ENCODE measurements at places on chromosomes 2 and 18.

DNA sequence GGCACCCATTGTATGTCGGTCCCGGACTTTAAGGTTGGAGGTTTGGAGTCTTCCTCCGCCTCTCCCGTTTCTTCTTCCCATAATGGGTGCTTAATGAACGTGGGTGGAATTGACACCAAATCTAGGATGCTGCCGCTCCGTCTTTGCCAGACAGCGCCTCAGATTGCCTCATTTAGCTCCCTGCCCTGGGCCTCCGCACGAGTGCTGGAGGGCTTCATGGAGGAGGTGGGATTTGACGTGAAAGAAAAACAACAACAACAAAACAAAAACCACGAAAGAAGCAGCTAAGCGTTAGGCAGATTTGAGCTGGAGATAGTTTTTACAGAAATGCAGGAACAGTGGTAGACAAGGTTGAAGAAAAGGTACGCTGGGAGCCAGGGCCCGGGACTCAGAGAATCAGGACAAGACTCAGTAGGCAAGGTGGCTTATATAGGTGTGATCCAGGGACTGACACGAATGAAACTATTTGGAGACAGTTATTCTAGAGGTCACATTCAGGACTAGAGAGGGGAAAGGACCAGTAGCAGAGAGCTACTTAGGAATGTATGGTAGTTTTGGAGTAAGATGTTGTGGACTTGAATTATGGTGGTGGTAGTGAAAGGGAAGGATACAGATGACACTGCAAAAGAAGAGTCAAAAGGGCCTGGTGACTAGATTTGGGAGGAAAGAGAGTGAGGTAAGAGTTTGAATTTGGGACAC is 605 bp downstream of the ZNF2 start:
- no peak for DNase-seq

- DNase-seq, result no peak
Measured at GRCh38 chr18:22091341-22091740, 78.0 kb upstream of the GATA6 start.

DNA sequence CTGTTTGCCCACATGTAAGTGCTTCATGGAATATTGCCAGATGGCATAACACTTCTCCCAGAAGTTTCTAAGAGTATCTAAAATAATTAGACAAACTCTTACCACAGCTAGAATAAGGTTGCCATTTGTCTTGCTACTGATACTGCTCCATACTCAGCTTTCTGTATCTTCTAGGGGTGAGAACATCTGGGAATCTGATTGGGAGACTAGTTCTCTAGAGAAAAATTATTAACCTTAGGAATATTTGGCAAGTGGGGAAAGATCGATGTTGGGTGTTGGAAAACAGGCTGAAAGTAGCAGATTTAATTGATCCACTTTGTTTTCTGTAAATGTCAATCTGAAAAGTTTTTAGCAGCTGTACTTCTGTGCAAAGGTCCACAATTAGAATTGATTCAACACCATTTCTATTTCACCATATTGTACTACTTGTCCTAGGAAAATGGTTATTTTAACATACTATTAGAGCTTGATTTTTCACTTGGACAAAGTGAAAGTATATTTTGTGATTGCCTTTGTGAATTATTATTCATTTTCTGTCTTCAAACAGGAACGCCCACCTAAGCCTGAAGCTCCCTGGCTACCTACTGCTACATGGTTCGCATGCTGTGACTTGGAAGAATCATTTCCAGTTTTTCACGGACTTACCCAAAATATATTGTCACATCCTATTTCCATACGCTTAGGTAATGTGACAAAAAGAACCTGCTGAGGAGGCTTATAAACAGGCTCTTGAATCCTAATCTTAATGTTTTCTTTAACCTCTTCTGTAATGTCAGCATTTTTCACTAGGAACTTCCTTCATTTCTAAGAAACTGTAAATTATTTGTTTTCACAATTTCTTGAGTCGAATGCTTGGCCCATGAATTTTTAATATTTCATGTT is 147.7 kb downstream of the TRABD2A start:
- no peak for DNase-seq

DNA sequence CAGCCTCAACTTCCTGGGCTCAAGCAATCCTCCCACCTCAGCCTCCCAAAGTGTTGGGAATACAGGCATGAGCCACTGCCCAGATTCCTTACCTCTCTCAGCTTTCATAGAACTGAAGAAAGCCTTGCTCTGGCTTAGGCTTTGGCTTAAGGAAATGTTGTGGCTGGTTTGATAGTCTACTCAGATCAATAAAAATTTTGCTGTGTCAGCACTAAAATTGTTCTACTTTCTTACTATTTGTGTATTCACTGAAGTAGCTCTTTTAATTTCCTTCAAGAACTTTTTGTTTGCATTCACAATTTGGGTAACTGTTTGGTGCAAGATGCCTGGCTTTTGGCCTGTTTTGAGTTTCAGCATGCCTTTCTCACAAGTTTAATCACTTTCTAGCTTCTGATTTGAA is 634.0 kb upstream of the FSHR start:
- DNase-seq, result no peak

DNA sequence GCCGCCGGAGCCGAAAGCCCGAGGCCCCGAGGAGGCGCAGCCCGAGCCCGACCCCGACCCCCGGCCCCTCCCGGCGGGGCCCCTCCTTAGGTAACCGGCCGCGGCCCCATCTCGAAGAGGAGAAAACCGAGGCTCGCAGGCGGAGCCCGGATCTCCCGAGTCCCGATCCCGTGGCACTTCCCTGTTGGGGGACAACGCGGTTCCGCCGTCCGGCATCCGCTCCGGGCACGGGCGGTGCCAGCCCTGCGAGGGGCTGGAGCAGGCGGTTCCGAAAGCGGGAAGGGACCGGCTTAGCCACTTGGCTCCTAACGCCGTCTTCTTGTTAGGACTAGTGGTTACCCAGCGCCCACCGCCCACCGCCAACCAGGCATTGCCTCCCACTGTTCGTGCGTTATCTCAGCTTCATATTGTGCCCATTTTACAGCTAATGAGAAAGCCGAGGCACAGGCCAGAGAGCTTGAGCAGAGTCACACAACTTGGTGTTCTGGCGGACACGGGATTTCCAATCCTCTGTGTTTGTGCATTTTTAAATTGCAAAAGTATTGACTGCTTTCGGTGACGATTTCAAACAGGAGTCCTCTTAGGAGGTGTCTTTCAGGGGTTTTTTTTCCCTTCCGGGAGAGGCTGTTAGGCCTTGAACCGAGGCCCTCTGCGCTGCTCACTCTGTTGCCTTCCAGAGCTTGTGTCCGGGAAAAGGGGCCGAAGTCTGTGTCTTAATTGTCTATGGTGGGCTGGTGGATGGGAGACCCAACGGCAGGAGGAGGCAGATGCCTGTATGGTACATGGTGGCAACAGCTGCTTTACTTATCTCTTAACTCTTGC is 562 bp downstream of the CENPA start:
- DNase-seq, result no peak

GRCh38 chr2:145741636-145742035 is 1221.7 kb upstream of the ZEB2 start:
- DNase-seq, result no peak

GRCh38 chr2:191927319-191927867 is 80.5 kb upstream of the CAVIN2 start:
- no peak for DNase-seq

DNA sequence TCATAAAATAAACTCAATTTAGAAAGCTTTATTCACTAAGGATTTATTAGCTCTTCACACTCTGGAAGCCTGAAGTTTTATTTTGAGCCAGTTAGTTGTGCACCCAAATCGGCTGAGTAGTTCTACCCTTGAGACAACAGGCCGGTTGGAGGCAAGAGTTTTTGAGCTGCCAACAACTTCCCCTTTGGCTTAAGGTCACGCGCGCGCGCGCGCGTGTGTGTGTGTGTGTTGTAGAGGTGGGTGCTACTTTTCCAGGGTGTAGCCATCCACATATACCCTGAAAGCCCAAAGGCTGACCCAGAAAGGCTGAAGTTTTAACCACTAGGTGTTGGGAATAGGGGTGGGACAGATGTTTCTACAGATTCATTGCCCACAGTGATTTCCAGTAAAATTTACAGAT is 150.2 kb upstream of the LHCGR start:
- no peak for DNase-seq

GRCh38 chr2:223647258-223647952 is 45.2 kb upstream of the SCG2 start:
- DNase-seq, result no peak

DNA sequence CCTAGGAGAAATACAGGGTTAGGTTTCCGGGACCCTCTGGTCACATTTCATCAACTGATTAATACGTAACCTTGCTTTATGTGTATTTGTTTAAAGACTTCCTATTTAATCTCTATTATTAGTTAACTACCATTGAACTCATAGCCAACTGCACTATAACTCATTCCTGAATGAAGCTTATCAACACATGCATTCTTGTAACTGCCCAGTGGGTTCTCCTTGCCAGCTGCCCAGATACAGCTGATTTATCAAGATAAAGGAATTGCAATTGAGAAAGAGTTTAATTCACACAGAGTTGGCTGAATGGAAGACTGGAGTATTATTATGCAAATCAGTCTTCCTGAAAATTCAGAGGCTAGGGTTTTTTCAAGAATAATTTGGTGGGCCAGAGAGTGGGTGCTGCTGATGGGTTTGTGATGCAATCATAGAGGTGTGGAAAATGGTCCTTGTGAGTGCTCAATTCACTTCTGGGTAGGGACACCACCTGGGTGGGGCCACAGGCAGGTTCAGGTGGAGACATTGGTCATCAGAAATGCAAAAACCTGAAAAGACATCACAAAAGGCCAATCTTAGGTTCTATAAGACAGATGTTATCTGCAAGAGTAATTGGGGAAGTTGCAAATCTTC is 21.1 kb upstream of the NOSTRIN start:
- DNase-seq, result no peak

DNA sequence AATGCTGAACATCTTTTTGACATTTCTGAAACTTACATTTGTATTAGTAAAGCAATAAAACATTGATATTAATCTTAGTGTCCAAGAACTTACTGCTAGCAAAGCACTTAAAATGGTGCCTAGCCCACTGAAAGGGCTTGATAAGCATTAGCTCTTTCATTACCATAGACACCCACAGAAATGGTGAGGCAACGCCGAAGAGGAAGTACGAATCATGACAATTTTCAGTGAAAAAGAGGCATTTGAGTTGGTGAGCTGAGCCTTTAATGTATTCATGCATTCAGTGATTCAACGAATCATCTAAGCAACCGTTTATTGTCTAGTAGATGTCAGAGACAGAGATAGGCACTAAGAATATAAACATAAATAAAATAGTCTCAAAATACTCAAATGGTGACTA is 101.1 kb downstream of the PIGN start:
- DNase-seq, result no peak

DNA sequence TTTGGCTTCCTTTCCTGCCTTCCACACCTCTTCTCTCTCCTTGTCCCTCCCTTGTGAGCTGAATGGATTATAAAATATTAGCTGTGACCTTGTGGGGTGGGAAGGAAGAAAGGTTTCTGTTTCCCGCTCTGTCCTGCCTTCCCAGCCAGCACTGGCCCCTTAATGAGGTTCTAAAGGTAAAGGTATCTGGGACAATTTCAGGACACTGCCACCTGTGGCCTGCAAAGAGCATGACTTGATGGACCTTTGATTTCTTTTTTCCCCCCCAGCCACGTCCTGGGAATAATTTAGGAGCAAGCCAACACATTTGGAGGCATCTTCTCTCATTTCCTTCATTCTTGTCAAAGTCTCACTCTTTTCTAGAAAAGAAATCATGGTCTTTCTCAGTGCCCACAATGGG is 246.7 kb upstream of the EPAS1 start:
- DNase-seq, result no peak

GRCh38 chr2:11932962-11933361 is 186.5 kb downstream of the LPIN1 start:
- DNase-seq, result no peak

GRCh38 chr2:149815941-149816340 is 228.4 kb upstream of the MMADHC start:
- no peak for DNase-seq

- no peak for DNase-seq
Measured at GRCh38 chr2:165402162-165402561, 67.3 kb upstream of the CSRNP3 start.

DNA sequence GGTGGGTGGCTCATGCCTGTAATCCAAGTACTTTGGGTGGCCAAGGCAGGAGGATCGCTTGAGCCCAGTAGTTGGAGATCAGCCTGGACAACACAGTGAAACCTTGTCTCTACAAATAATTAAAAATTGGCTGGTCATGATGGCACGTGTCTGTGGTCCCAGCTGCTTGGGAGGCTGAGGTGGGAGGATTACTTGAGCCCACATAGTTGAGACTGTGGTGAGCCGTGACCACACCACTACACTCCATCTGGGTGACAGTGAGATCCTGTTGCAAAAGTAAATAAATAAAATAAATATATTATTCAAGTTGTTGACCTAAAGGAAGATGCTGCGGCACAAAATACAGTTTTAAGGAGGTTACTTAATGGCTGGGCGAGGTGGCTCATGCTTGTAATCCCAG is 72.7 kb downstream of the LAMA3 start:
- no peak for DNase-seq

All from activated naive CD8-positive, alpha-beta T cell treated with anti-CD3 and anti-CD28 coated beads, Interleukin-2, amount 50 U/mL, for 16 hours (primary cell).